ENCODE measurements at places on chromosomes 16 and 17.

DNA sequence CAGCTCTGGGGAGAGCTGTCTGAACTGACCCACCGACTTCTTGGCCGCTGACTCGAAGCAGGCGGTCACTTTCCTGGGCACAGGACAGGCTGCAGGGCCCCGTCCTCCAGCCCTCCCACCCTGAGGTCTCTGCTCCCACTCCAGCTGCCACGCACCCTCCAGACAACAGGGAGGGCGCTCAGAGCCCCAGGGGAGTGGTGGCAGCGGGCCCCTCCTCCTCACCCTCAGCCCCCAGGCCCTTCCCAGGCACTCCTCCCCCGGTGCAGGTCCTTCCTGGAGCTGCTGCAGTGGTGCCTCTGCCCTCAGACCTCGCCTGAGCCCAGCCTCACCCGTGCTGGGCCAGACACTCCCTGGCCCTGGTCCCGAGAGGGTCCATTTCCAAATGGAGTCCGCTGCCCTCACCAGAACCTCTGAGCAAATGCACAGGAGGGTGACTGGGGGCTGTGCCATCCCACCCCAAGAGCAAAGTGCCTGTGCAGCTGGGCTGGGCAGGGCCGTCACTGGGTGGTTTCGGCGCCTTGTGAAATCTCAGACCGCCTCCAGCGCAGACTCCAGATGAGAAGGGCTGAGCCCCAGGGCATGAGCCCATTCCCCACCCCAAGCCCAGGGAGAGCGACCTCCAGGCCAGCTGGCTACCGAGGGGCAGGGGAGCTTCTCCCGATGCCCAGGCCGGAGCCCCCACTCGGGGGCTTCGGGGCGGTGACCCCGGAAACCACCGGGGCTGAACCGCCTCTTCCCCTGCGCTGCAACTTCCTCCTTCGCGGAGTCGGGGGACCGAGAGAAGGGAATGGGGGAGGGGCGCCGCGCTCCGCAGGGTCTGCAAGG, 717 bp downstream of the CYBA start:
- DNase-seq, result no peak

DNA sequence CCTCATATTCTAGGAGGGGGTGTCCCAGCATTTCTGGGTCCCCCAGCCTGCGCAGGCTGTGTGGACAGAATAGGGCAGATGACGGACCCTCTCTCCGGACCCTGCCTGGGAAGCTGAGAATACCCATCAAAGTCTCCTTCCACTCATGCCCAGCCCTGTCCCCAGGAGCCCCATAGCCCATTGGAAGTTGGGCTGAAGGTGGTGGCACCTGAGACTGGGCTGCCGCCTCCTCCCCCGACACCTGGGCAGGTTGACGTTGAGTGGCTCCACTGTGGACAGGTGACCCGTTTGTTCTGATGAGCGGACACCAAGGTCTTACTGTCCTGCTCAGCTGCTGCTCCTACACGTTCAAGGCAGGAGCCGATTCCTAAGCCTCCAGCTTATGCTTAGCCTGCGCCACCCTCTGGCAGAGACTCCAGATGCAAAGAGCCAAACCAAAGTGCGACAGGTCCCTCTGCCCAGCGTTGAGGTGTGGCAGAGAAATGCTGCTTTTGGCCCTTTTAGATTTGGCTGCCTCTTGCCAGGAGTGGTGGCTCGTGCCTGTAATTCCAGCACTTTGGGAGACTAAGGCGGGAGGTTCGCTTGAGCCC, 11.6 kb downstream of the STH start:
- DNase-seq, result no peak

- DNase-seq, result peak; percentile 7
Observed at GRCh38 chr16:62225675-62226074, 189.4 kb upstream of the CDH8 start.

GRCh38 chr17:42050393-42051012, at the start of gene C17orf113:
C17orf113 (minus strand) TSS chr17:42050601; CDS start chr17:42043376, 7,225 bp downstream.
- no peak for DNase-seq

- peak; percentile 13 for DNase-seq
Observed at GRCh38 chr16:87132361-87133014, 184.7 kb downstream of the C16orf95 start.

DNA sequence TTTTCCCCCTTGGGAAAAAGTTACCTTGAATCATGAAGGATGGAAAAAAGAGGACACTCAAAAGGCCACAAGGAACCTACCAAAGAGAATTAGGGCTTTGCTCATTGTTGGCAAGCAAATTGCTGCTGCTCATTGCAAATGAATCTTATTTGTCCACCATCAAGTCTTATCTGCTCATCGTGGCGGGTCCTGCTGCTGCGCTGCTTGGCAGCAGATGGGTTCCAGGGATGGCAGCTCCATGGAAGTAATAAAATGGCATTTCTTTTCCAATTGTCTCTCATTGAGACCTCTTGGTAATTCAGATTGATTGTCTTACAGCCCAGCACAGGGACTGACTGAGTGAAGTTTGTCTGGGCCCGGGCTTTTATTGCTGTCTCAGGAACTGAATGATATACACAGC, 118.7 kb downstream of the MRM1 start:
- no peak for DNase-seq

DNA sequence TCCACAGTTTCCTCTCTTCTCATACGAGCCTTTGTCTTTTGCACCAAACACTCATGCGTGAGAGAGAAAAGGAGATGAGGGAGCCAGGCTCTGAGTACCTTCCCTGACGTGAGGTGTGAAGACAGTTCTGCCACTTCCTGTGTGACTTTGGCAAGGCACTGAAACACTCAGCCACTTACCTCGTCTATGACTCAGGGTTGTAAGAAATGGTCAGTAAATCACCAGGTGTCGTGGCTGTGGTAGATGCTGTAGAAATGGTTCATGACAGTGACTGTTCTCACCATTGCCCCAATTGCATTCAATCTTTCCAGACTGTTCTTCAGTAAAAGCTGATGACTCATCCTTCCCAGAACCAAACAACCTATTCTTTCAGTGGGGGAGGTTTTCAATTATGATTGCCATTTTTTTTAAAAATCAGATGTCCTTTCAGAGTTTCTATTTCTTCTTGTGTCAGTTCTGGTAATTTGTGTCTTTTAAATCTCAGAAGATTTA, 49.2 kb upstream of the CBFA2T3 start:
- peak; percentile 4 for DNase-seq

- DNase-seq, result peak; percentile 71
Observed at GRCh38 chr16:55542459-55543082, 23.9 kb upstream of the CAPNS2 start.

GRCh38 chr17:74992223-74992622, 4.8 kb downstream of the CDR2L start:
- DNase-seq, result no peak

DNA sequence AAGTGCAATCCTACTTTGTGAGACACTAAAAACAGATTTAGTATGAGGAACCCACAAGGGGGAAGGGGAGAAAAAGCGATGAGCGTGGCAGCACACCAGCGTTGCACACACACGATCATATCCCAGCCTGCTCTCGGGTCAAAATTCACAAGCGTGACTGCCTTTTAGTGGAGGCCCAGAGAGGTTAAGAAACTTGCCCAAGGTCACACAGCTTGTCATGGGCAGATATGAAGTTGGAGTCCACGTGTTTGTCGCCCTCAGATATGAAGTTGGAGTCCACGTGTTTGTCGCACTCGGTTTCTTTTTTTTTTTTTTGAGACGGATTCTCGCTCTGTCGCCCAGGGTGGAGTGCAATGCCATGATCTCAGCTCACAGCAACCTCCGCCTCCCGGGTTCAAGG, 58.3 kb downstream of the TIMM22 start:
- DNase-seq, result no peak
